ENCODE measurements at places on chromosomes 11 and 22.

- DNase-seq = no peak
Measured at GRCh38 chr22:49142891-49143290, 684.8 kb downstream of the BRD1 start.

GRCh38 chr11:75280227-75280701, 39.7 kb downstream of the TPBGL start:
- DNase-seq = peak; percentile 74

DNA sequence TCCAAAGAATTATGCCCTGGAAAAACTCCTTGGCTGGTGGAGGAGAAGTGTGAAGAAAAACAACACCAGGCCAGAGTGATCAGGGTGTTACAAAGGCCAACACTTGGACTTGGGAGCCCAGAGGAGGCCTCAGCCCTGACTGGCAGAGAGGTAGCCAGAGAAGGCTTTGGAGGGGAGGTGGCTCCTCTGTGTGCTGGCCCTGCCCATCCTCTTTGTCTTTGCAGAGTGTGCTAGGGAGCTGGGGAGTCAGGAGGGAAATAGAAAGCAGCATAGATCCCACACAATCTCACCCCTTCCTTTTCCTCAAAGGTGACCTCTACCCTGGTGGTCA, 12.0 kb upstream of the P2RY6 start:
- no peak for DNase-seq

- DNase-seq = peak; percentile 76
Measured at GRCh38 chr22:45584121-45584570, 81.5 kb downstream of the FBLN1 start.

GRCh38 chr11:73498343-73498742, 99.6 kb downstream of the FAM168A start:
- DNase-seq = no peak

DNA sequence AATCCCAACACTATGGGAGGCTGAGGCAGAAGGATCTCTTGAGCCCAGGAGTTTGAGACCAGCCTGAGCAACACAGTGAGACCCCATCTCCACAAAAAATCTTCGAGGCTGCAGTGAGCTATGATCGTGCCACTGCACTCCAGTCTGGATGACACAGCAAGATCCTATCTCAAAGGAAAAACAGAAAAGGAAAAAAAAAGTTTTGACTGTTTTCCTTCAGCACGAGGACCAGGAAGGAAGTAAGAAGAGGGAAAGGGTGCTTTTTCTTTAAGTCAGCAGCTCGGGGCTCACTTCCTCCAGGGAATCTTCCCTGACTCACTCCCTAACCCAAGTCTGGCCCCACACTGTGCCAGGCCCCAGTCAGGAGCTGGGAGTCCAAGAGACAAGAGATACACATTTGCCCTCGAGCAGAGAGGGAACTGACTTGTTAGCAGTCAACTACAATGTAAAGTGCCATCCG, 14.2 kb downstream of the ARRB1 start:
- DNase-seq = peak; percentile 77

- peak; percentile 43 for DNase-seq
Measured at GRCh38 chr11:126282361-126282735, 545 bp upstream of the TIRAP start.

GRCh38 chr11:36271794-36272407, 17.3 kb downstream of the COMMD9 start:
- peak; percentile 40 for DNase-seq

DNA sequence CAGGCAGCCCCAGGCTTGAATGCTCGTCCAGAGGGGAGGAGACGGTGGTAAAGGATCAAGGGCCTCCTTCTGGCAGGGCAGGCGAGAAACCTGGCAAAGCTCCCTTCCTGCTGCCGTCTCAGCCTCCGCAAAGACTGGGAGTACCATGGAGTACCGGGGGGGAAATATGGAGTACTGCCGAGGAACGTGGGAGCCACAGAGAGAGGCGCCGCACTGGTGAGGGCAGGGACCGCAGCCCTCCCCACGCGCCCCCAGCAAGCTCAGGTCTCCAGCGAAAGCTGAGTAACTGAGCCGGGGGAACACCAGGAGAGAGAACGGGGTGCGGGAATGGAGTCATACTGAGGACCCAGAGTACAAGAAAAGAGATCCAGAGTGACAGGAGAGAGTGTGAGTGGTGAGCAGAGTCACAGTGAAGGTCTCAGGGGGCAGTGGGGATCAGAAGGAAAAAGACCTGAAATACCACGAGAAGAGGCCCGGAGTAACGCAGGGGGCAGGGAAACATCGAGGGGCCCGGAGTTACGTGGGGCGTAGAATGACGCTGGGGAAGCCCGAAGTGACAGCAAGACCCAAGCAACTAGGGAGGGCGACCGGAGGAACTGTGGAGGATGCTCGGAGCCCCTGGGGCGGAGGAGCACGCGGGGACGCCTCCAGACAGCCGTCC, 740 bp downstream of the EML3 start:
- peak; percentile 77 for DNase-seq

- no peak for DNase-seq
Measured at GRCh38 chr11:70348191-70348590, 50.1 kb upstream of the CTTN start.

- peak; percentile 69 for DNase-seq
Measured at GRCh38 chr22:27637604-27638003, 164.0 kb downstream of the MN1 start.

- peak; percentile 36 for DNase-seq
Measured at GRCh38 chr11:2092956-2093412, 46.2 kb downstream of the IGF2 start.

DNA sequence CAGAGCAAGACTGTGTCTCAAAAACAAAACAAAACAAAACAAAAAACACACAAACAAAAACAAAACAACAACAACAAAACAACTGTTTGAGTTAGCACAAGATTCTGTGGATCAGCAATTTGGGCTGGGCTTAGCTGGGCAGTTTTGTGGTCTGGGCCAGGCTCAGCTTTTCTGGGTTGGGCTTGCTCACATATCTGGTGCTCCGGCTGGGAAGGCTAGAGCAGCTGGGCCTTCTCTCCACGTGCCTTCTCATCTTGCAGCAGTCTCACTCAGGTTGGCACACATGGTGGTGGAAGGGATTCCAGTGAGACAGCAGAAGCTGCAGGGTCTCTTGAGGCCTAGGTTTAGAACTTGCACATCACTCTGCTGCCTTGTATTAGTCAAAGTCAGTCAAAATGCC, 35.7 kb downstream of the EIF3F start:
- DNase-seq = no peak

GRCh38 chr22:30183861-30184278, 62.7 kb downstream of the LIF start:
- peak; percentile 85 for DNase-seq

- no peak for DNase-seq
Measured at GRCh38 chr11:87897071-87897470, 278.2 kb downstream of the RAB38 start.

DNA sequence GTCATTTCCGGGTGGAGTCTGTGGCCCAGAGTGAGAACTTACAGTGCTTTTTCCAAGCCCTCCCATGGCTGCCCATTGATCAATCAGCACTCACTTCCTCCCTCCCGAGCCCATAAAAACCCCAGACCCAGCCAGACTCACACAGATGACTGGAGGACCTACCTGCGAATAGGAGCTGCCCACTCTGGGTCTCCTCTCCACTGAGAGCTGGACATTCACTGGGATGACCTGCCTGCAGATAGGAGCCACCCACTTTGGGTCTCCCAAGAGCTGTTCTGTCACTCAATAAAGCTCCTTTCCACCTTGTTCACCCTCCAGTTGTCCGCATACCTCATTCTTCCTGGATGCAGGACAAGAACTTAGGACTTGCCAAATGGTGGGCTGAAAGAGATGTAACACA, 56.0 kb upstream of the B3GNT6 start:
- DNase-seq = no peak
